H4 (cell line): ENCODE measurements at places on chromosomes 5 and 9.

- DNase-seq, result no peak
Observed at GRCh38 chr5:150397146-150397781, 15.4 kb downstream of the CD74 start.

- no peak for DNase-seq
Observed at GRCh38 chr9:89379508-89380115, 61.3 kb downstream of the SECISBP2 start.

DNA sequence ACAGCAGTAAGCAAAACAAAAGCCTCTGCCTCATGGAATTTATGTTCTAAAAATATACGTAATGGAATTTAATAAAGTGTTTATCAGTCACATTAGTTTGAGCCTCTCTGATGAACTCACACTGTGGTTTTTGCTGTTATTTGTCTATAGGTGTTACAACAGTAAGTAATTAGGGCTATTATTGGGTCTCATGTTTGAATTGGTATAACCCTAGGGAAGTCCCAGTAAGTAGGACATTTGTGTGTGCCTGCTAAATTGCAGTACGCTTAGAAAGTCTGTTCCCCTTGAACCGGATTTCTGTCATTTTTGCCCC is 197.6 kb downstream of the NR3C1 start:
- DNase-seq, result no peak

DNA sequence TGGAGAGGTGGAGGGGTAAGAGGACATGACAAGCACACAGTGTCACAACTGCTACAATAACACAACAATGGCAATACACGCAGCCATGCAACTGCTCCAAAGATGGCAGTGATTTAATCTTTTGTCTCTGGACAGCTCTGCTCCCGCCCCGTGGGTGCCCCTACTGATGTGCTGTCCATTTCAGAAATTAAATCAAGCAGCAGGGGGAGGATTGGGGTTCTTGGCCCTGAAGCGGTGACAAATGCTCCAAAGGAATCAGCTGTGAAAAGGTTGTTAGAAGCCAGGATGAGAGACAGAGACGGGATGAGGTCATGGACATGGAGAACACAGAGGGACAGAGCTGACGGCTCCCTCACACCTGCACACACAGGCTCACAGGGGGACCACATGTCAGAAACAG is 22.6 kb downstream of the CNTFR start:
- no peak for DNase-seq

DNA sequence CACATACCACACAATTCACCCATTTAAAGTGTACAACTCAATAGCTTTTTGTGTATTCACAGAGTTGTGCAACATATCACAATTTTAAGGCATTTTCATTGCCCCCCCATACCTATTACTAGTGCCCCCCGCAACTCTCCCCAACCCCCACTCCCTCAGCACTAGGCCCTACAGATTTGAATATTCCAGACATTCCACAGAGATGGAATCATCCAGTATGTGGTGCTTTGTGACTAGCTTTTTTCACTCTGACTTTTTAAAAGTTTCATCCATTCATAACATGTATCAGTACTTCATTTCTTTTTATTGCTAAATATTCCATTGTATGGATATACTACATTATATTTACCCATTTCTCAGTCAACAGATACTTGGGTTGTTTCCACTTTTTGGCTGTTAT is 102.9 kb upstream of the LRRTM2 start:
- no peak for DNase-seq

DNA sequence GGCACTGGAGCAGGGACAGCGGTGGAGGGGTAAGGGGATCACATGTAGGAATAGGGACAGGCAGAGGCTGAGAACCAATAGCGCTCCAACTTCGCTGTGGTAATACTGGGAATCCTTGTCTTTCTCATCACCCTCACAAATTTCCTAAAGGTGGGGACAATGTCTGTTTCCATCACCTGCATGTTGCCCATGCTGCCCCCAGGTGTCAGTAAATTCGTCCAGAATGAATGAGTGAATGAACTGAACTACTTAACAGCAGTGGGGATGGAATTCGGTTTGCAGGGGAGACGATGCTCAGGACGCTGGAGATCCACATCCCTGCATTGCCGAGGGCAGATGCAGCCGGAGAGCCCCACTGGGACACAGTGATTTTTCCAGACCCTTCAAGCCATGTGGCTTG is 129.9 kb downstream of the PDZD2 start:
- no peak for DNase-seq

DNA sequence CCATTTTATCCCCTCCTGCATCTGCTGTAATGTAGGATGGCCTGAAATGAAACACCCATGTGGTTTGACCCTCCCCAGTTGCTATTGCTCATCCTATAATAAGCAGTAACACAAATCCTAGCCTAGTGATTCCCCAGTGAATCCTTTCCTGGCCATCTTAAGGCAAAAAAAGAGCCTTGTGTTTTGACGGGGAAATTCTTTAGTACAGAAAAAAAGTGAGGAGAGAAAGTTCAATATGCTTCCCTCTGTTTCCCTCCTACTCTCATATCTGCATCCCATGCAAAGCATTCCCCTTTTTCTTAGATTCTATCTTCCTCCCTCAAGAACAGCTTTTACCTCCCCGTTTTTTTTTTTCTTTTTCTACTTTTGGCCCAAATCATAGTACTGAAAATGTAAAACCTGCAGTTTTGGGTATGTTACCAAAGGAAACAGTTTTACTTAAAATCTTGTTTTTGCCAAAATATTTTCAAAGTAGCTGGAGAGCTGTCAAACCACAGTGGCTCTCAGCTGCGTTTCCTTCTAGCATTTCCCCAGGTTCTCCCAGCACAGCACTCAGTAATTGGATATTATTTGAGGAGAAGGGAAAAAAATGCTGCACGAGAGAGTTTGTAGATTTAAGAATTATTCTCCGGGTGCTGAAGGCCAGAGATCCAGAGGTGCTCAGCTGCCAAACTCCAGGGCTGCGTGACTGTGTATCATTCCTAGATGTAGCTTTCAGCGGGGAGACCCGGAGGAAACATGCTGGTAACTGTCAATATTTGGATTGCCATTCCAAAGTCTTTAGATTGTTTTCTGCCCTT is 321.4 kb downstream of the NPR3 start:
- DNase-seq, result no peak

GRCh38 chr5:61575103-61575502 is 243.0 kb downstream of the ZSWIM6 start:
- peak; percentile 77 for DNase-seq

- no peak for DNase-seq
Observed at GRCh38 chr5:159631001-159631400, 285.3 kb upstream of the ADRA1B start.

DNA sequence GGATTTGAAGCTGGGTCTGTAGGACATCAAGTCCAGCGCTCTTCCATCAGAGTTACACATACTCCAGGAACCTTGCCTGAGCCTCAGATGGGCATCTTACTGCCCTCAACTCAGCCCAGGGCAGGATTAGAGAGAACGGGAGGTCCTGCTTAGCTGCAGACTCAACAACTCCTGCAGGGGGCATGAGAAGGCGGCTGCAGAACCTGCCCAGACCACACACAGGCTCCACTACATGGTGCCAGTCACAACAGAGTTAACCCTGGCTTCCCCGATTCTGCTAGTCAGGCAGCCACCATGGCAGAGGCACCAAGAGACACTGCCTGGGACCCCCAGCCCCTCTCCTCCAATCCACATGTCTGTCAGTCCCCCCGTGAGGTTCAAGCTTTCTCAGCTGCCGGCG is 23.9 kb upstream of the CPLX2 start:
- no peak for DNase-seq

- DNase-seq, result peak; percentile 92
Observed at GRCh38 chr9:112112519-112112918, 62.6 kb downstream of the SUSD1 start.

DNA sequence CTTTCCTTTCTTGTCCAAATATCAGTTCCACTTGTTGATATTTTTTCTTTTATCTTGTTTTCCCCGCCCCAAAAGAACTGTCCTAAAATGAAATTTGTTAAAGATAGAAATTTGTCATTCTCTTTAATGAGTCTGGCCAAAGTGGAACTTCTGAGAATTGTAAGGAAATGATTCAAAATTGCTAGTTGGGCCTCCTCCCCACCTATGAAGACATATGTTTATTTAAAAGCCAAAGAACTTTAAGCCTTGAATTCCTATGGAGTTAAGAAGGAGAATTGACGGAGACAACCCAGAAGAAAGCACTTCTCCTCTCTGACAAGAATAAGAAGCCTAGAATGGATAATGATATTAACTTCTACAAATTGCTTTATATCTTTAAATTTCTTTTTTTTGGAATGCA is 59.1 kb upstream of the ALDH1A1 start:
- no peak for DNase-seq

DNA sequence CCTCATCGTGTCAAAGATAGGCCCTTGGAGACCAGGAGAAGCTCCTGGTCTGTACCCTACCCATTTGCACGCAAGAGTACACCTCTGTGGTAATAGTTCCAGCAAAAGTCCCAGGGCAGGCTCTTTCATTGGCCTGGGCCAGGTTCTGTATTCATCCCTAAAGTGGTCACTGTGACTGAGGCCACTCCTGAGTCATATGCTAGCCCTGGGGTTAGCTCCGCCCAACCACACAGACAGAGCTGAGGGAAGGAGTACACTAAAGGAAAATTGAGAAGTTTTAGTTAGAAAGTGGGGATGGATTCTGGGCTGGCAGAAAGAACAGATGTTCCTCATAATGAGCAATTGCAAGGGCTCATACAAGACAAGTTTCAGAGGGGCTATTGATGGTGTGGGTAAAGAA is 206.7 kb downstream of the ARHGAP26 start:
- no peak for DNase-seq

DNA sequence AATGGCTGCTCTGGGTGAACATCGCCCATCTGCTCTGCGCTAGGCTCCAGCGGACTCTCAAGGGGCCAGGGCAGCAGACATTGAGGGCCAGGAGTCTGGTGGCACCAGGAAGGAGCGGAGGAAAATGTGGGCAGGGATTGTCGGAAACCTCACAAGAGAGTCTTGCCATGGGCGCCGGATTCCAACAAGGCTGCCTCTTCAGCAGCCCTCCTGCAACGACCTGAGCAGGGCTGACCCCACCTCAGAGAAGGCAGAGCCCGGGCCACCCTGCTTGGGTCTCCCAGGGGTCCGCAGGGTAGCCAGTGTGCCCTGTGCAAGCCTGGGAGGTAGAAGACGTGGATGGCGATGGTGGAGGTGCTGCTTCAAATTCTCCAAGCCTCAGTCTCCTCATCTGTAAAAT is 11.4 kb upstream of the UNC5A start:
- no peak for DNase-seq

DNA sequence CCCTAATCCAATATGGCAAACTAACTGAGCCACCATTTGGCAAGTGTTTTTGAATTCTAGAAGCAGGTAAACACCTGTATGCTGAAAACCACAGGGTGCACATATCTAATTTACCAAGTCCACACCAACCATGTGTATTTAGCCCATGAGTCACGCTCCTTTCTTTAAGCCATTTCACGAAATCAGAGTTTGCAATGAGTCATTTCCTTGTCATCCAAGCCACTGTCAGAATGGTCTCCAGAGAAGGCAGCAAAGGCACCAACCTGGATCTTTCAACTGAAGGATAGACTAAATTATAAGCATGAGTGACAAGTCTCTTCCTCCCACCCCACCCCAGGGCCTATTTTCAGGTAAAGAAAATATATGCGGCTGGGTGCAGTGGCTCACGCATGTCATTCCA is 110.0 kb downstream of the PAX5 start:
- peak; percentile 94 for DNase-seq

- peak; percentile 52 for DNase-seq
Observed at GRCh38 chr5:40235471-40236400, 444.0 kb upstream of the PTGER4 start.

DNA sequence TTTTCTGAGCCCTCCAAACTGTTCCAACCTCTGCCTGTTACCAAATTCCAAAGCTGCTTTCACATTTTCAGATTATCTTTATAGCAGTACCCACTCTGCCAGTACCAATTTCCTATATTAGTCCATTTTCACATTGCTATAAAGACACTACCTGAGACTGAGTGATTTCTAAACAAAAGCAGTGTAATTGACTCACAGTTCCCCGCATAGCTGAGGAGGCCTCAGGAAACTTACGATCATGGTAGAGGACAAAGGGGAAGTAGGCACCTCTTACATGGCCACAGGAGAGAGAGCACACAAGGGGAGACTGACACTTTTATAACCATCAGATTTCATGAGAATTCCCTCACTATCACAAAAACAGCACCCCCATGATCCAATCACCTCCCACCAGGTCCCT is 105.0 kb downstream of the DTWD2 start:
- no peak for DNase-seq

DNA sequence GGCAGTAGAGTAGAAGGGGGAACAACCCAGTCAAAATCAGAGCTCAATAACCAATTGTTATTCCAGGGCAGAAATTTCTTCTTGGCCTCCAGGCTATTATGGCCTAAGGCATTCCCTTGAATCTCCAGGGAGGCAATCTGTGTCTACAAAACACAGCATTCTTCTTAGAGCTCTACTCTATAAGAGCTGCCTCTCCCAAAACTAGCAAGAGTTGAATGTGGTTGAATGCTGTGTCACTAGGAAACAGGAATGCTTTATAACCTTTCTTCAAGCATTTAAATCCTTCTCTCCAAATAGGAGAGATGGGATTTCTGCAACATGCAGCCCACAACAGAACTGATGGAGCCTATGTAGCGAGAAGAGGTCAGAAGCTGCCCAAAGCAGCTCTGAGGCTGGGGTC is 97.1 kb upstream of the APC start:
- no peak for DNase-seq

- DNase-seq, result no peak
Observed at GRCh38 chr9:15203581-15203980, 103.4 kb downstream of the TTC39B start.

DNA sequence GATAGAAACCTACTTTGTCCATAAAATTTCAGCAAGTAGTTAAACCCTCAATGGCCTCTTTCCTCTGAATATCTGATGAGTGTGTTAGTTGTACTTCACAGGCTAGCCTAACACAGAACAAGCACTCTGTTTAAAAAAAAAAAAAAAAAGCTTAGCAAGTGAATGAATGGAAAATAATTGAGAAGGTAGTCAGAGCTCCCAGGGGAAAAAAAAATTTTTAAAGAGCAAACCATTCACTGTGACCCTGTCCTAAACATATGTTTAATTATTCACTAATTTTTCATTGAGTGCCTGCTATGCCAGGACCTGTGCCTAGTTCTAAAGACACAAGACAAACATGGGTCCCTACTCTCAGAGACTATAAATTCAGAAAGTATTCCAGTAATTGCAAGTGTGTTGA is 69.3 kb downstream of the SH3RF2 start:
- DNase-seq, result no peak

DNA sequence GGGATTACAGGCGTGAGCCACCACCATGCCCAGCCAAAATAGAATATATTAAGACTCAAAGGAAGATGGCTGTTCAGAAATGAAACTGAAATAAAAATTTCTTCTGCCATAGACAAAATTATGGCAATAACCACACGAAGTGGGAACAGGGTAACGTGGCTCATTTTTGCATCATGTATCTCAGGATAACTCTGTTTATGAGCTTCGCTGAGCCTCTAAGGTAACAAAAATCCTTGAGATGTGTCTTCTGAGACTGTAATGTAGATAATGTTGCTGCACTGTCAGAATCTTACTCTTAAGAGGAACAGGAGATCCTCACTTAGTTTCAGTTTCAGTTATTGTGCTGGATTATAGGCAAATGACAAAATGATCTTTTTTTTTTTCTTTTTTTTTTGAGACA is 153.8 kb downstream of the GOLPH3 start:
- DNase-seq, result no peak
